ENCODE measurements at places on chromosomes 16 and 17. TPM values are rescaled to one million over a fixed set of nuclear protein-coding genes. Genes with fewer than 3 reads are reported as not detected.

DNA sequence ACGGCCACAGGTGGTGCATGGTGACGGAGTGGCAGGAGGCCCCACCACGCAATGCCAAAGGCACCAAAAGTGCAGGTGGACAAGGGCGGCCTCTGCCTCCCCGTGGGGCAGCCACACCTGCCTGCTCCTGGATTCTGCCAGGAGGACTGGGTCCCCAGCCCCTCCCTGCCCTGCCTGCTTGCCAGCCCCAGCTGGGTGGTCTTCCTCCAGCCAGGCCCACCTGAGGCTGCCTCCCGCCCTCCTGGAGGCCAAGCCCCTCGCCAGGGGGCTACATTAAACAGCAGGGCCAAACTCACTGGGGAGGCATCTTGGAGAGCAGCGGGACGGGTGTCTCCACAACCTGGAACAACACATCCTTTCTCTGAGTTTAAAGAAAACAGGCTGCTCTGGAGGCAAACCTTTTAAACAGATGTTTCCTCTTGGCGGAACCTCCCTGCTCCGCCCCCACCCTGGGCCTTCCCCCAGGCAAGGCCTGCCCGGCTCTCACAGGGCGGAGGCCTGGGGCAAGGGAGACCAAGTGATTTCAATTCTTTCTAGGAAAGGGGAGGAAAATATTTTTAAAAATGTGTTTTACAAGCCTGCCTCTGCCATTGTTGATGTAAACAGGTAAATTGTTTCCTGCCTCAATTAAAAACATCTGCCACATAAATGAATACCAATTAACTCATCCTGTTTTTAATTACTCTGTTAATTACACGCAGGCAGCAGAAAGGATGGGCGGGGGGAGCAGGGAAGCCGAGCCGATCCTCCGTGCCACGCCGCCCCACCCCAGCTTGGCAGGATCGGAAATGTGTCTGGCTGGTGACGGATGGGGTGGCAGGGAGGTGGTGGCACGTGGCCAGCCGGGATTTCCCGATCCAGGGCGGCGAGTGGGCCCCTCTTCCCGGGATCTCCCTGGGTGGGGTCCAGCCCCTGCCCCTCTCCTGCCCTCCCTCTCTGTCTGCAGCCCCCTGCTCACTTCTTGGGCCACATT is 54.4 kb upstream of the PABPN1L start:
- DNase-seq: peak; percentile 92

Gene PRAC1
- not detected for total RNA-seq

- peak; percentile 21 for DNase-seq
These were observed 18.8 kb downstream of the ZNF652 start for GRCh38 chr17:49343273-49343672.

- peak; percentile 28 for DNase-seq
These were observed 794 bp downstream of the TMEM235 start for GRCh38 chr17:78231991-78232858.

GRCh38 chr16:66477028-66477515 is 50.0 kb downstream of the BEAN1 start:
- no peak for DNase-seq

Measured in dermis microvascular lymphatic vessel endothelial cell (primary cell).